ENCODE measurements at places on chromosomes 7 and 10.
A peak's percentile ranks its signal among the peaks of the same experiment; 100 is the strongest.

DNA sequence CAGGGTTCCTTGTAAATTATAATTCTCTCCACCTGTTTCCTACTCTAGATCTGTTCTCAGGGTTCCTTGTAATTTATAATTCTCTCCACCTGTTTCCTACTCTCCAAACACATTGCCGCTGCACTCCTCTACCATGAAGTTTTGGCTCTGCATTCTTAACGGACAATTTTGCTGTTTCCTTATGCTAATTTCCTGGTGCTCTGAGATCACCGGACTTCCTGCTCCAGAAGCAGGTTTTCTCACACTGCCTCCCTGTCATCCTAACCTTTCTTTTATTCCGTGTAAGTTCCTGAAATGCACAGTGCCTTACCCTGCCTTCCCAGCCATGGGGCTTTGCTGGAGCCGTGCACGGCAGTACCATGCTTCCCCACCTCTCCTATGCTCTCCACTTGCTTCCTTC is 256.8 kb downstream of the PLXNA4 start:
- DNase-seq: no peak

GRCh38 chr7:26381476-26382353 is 90.1 kb downstream of the SNX10 start:
- no peak for DNase-seq

GRCh38 chr10:26448292-26448691 is 10.2 kb downstream of the APBB1IP start:
- DNase-seq: no peak

- no peak for DNase-seq
These were observed 589 bp downstream of the LSM8 start for GRCh38 chr7:118184565-118184940.

DNA sequence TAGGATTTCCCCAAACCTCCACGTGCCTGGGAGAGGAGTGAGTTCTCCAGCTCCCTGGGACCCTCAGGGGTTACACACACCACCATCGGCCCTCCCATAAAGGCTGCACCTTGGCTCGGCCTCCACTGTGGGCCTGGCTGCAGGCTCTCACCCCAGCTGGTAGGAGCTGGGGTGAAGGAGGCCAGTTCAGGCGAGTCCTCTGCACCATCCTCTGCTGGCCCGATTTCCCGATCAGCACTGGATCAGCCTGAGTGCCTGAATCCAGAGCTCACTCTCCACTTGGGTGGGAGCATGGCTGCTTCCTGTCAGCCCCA is 115.1 kb upstream of the RET start:
- peak; percentile 30 for DNase-seq

- DNase-seq: no peak
These were observed 27.7 kb downstream of the FZD1 start for GRCh38 chr7:91291902-91292301.

DNA sequence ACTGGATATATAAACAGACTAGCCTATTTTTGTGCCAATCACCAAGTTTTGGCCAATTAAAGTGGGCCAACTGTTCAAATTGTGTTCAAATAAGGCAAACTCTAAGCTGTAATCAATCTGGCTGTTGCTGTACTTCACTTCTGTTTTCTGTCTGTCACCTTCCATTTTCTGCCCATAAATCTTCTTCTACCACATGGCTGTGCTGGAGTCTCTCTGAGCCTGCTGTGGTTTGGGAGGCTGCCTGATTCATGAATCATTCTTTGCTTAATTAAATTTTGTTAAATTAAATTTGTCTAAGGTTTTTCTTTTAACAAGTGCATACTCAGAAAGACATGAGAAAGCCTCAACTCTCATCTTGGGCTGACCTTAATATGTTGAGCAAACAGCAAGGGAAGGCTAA is 172.6 kb upstream of the VIPR2 start:
- no peak for DNase-seq

DNA sequence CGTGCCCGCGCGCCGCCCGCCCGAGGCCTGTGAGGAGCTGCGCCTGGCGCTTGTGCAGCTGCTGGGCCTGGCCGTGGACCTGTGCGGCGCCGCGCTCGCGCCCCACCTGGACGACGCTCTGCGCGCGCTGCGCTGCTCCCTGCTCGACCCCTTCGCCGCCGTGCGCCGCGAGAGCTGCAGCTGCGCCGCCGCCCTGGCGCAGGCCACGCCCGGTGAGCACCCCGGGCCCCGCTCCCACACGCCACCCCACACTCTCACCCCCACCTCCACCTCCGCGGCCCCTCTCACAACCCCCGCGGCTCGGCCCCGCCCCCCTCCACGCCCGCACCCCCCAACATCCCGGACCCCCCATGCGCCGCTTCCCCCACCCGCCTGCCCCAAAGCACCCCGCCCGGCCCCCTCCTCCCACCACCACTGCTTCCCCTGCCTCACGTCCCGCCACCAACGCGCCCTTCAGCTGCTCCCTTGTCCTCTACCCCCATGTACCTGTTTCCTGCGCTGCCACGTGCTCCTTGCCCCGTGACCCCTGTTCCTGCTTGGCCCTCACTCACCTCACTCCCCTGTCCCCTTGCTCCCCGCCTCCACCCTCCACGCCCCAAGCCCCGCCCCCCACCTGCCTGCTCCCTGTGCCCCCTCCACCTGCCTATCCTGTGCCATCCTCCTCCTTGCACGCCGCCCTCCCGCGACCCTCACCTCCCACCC is at the start of gene PRKAR1B:
Gene PRKAR1B (minus strand): TSS at position 178 of the 702 bp plus-strand sequence. CDS start 15,776 bp downstream, outside the sequence.
- peak; percentile 90 for DNase-seq

DNA sequence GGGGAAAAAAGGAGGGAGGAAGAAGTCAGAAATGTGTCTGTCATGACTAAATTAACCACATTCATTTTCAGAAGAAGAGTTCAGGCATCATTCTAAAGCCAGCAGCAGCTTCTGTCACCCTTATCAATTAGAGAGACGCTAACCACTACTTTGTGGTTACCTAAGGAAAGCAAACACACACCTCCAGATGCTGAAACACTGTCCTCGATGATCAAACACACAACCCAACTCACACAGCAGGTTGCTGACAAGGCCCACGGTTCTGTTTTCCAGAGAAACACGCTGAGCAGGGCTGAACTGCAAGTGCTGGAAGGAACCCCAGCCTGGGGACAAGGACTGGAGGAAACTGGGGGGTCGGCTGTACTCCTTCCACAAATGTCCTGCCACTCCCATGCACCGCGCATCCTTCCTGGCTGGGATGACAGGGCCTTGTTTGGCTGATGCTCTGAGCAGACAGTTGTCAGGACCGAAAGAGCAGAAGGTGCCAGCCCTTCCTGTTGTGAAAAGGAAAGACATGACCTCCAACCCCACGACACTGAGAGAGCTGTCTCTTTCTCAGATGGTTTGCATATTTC is 36.6 kb downstream of the PRKCQ start:
- DNase-seq: no peak

GRCh38 chr7:39589323-39590111 is 23.3 kb downstream of the YAE1 start:
- peak; percentile 82 for DNase-seq

GRCh38 chr7:1845536-1846311 is 175.6 kb downstream of the ELFN1 start:
- peak; percentile 71 for DNase-seq

DNA sequence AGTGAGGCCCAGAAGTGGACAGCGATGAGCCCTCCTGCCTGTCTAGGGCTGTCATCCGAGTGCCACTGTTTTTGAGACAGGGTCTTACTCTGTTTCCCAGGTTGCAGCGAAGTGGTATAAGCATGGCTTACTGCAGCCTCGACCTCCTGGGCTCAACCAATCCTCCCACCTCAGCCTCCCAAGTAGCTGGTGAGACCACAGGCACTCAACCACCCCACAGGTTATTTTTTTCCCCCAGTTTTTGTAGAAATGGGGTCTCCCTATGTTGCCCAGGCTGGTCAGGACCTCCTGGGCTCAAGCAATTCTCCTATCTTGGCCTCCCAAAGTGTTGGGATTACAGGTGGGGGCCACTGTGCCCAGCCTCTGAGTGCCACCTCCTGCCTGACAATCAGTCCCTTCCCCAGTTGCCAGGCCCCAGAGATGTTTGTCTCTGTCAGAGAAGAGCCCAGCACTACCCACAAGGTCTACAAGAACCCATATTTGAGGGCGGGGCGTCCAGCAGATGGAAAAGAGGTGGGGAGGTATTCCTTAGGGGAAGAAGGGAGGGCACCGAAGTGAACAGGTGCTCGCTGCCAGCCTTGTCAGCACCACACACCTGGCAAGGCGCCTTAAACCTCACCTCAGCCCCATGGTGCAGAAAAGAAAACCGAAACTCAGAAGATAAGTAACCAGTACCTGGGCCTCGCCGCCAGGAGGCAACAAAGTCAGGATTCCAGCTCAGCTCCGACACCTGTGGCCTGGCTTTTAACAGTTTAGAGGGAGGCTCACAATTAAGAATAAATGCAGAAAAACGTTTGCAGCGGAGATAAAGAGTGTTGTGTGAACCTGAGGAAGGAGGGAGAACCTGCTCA is 77.4 kb upstream of the ANLN start:
- DNase-seq: no peak

GRCh38 chr7:106413446-106413845 is 128.7 kb upstream of the NAMPT start:
- DNase-seq: no peak

DNA sequence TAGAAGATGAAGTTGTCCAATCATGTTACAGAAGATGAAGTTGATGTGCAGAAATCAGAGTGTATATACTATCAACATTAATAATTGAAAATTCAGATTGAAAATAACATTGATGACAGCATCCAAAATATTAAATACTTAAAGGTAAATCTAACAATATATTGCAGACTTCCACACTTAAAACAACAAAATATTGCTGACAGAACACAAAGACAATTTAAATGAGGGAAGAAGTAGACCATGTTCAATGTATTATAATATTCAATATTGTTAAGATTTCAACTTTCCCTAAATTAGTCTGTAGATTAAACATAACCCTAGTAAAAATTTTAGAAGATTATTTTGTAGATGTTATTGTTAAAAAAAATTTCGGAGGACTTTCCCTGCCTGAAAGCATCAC is 151.9 kb downstream of the PON1 start:
- DNase-seq: no peak

GRCh38 chr10:33042565-33042964 is 84.5 kb upstream of the ITGB1 start:
- DNase-seq: no peak

DNA sequence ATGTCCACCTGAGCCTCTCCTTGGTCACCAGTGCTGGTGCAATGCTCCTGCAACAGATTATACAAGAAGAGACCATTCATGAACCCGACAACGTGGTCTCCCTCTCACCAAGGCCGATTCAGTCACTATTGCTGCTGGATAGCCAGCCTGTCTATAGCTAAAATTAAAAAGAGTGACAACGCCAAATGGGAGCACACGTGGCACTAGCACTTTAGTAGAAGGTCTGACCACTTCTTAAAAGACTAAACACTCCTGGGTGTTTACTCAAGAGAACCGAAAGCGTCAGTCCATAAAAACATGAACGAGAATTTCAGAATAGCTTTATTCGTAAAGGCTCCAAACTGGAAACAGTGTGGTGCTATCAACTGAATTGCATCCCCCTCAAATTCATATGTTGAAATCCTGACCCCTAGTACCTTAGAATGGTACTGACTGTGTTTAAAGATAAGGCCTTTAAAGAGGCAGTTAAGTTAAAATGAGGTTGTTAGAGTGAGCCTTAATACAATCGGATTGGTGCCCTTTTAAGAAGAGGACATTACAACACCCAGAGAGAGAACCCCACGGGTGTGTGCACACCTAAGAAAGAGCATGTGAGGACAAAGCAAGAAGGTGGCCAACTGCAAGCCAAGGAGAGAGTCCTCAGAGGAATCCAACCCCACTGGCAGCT is 4.4 kb upstream of the GALNTL5 start:
- DNase-seq: no peak

- DNase-seq: no peak
These were observed 386.6 kb upstream of the POM121L12 start for GRCh38 chr7:52648872-52649271.

GRCh38 chr7:14899030-14899429 is 3.5 kb downstream of the DGKB start:
- DNase-seq: no peak

GRCh38 chr10:42941790-42942189 is 135.1 kb upstream of the RET start:
- peak; percentile 35 for DNase-seq

- DNase-seq: no peak
These were observed 271.0 kb downstream of the MAD1L1 start for GRCh38 chr7:1961701-1962276.

- DNase-seq: peak; percentile 89
These were observed 16.1 kb downstream of the GPR146 start for GRCh38 chr7:1060315-1061072.

- DNase-seq: peak; percentile 76
These were observed 67.5 kb downstream of the CHST15 start for GRCh38 chr10:124025660-124026588.
